Activated CD4-positive, alpha-beta T cell treated with anti-CD3 and anti-CD28 coated beads for 24 hours (primary cell): ENCODE measurements at places on chromosomes 2 and 18.
A peak's percentile ranks its signal among the peaks of the same experiment; 100 is the strongest.

- DNase-seq, result peak; percentile 25
Observed at GRCh38 chr2:216023055-216023648, 9.8 kb upstream of the MREG start.

- DNase-seq, result no peak
Observed at GRCh38 chr2:3168230-3168891, 209.3 kb downstream of the EIPR1 start.

- DNase-seq, result no peak
Observed at GRCh38 chr18:2847317-2848246, 776 bp downstream of the EMILIN2 start.

- DNase-seq, result no peak
Observed at GRCh38 chr2:156476021-156476849, 40.1 kb downstream of the GPD2 start.

DNA sequence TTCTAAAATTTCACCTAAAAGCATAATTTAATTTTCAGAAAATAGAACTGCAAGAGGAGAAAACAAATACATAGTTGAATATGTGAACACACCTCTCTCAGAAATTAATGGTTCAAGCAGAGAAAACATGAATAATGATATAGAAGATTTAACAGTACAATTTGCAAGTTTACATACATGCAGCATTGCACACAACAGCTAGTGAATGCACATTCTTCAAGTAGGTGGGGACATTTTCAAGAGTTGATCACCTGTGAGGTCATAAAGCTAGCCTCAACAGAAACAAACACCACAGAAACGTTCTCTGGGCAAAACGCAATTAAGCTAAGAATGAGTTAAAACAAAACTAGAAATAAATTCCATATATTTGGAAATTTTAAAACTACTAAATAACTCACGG is 38.1 kb downstream of the TMEM200C start:
- no peak for DNase-seq
